Stimulated activated CD8-positive, alpha-beta memory T cell treated with anti-CD3 and anti-CD28 coated beads, Interleukin-7, amount 100 ng/mL, for 1 hour (primary cell): ENCODE measurements at places on chromosomes 6 and 20.

- no peak for DNase-seq
Measured at GRCh38 chr6:25023781-25024180, 88.0 kb upstream of the RIPOR2 start.

DNA sequence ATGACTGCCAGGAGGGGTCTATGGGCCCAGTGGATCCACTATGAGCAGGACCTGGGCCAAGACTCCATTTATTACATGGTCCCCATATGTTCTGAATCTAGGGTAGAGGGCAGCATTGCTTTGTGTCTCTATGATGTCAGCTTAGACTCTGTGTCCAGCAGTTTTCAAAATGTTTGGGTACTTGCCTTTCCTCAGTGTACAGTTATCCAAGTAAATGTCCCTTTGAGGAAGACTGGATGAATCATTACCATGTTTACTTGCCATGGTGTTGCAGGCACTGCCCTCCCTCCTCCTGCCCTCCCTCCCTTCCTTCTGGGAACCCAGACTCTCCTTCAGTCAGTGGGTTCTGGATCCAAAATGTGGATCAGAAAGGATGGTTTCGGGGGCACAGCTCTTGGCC is 108.6 kb downstream of the NRN1 start:
- no peak for DNase-seq

DNA sequence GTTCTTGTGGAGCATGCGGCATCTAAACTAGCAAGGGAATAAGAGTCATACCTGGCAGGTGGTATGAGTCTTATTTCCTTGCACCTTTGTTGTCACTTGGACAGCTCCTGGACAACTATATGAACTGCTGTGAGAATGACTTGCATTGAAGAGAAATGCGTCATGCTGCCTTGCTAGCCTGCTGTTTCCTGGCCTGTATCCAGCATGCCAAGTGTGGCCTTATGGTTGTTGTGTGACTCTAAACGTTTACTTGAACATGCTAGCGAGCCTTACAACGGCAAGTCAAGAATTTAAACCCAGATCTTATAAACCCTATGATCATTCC is 90.4 kb downstream of the CEP162 start:
- DNase-seq, result no peak

DNA sequence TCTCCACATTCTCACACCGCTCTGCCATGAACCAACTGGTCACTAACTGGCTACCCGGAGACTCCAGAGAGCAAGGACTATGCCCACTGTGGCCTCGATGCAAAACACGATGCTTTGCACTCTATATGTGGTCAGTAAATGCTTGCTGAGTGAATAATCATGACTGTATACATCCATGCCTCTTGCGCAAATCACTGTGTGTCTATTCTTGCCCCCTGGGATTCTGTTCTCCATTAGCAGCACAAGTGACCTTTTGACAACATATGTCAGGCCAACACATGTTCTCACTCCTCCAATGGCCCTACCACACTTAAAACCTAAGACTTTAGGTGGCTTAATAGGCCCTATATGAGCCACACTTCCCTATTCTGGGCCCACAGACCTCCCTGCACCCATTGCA is 16.9 kb downstream of the KIF16B start:
- DNase-seq, result no peak

DNA sequence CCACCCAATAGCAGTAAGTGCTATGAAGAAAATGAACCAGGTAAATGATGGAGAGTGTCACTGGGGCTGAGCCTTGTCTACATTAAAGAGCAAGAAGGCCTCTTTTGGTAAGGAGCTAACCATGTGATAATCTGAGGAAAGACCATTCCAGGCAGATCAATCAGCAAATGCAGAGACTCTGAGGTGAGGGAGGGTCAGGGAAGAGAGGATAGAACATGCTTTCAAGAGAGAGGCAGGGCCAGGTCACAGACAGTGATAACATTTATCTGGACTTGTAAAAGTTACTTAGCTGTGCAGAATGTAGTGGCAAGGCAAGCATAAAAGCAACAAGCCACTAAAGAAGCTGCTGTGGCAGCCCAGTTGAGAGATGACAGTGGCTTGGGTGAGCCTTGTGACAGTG is 197.3 kb downstream of the TASP1 start:
- DNase-seq, result no peak

GRCh38 chr6:109339906-109340678 is 42.2 kb downstream of the CD164 start:
- DNase-seq, result no peak

DNA sequence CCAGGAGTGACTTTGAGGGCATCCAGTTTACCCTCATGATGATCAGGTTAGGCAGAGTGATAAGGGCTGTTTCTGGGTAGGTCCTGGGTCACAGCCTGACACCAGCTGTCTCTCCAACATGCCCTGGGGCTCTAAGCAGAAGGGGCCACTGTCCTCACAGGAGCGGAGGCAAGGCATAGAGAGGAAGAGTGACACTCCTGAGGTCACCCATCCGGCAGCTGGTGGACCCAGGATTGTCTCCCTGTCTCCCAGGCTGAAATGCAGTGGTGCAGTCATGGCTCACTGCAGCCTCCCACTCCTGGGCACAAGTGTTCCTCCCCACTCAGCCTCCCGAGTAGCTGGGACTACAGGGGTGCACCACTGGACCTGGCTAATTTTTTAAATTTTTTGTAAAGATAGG is 12.0 kb downstream of the DLGAP4 start:
- DNase-seq, result no peak

DNA sequence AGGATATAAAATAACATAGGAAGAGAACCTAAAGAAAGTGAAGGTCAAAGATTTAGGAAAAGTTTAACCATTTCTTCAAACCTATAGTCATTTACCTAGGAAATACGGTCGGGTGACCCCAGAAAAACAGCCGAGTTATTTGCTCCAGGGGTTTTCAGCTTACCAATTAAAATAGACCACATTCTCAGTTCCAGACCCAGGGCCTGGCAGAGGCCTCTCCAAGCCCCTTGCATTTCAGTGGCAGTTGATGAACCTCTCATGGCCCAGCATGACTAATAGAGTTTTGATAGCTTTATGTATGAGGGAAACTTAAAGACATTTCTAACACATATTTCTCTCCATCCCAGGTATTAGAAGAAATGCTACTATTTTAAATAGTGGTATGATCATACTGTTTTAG is 113.5 kb downstream of the OGFRL1 start:
- DNase-seq, result no peak
